ENCODE measurements at places on chromosomes 5 and 9. TPM values are rescaled to one million over a fixed set of nuclear protein-coding genes. Genes with fewer than 3 reads are reported as not detected.

DNA sequence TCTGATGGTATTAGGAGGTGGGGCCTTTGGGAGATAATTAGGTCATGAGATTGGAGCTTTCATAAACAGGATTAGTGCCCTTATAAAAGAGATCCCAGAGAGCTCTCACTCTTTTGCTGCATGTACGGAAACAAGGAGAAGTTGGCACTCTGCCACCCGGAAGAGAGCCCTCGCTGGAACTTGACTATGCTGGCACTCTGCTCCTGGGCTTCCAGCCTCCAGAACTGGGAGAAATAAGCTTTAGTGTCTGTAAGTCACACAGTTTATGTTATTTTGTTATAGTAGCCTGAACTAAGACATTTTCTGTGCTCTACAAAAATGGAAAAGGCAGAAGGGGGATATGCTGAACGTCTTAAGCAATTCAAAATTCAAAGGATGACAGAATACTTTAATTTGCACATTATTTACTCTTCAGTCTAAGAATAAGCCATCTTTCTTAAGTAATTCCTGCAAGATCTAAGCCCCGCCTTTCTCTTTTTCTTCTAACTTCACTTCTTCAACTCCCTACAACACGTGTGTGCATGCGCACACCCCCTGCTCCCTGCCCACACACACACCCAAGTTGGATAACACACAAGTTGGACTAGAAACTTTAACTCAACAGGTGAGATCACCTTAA is 17.3 kb downstream of the NFIB start:
- no peak overlapping the region for H3K27ac ChIP-seq
- peaks cover 24% of the 10 kb centered on the region for H3K36me3 ChIP-seq
- DNase-seq = no peak
- H3K4me3 ChIP-seq = no peak overlapping the region

DNA sequence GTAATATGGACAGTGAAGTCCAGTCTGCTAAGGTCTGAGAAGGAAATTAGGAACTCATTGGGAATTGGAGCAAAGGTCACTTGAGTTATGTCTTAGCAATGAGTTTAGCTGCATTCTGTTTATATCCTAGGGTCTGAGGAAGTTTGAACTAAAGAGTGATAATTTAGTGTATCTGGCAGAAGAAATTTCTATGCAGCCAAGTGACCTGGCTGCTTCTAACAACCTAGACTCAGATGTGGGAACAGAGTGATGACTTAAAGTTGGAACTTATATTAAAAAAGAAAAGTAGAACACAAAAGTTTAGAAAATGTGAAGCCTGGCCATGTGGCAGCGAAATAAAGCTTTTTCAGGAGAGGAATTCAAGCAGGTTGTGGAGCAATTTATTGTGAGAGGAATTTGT is 106.2 kb downstream of the PRDM9 start:
- H3K36me3 ChIP-seq = no peaks in the 10 kb centered on the region
- H3K27me3 ChIP-seq = no peaks in the 10 kb centered on the region
- H3K4me3 ChIP-seq = no peak overlapping the region

DNA sequence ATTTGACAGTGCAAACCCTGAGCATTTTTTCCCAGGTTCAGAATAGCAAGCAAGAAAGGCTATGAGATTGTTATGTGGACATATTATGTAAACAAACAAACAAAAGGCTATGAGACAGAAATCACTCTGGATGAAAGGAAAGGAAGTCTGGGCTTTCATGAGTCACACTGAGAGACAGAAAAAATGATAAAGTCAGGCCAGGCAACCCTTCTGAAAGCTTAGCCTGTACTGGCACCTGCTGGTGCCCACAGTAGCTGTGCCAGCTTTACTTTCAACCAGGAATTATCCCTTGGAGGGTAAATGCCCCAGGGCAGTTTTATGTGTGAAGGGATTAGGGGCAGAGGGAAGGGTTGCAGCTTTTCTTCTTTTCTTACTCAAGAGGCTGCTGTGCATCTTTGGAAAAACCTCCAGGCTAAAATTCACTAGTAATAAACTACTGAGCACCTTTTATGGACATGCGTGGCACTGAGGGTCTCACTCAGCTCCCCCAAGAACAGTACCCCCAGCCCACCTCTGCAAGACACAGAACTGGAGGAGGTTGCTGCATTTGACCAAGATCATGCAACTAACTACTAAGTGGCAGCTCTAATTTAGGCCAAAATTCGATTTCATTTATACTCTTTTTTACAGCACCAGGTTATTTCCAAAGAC is 41.7 kb downstream of the ACTL7B start:
- no peaks in the 10 kb centered on the region for H3K36me3 ChIP-seq
- H3K27ac ChIP-seq = no peak overlapping the region
- peaks cover 13% of the 10 kb centered on the region for H3K27me3 ChIP-seq
- no peaks in the 10 kb centered on the region for H3K4me1 ChIP-seq
- H3K4me3 ChIP-seq = no peak overlapping the region

GRCh38 chr5:1041225-1042143 is 32.9 kb downstream of the NKD2 start:
- H3K4me3 ChIP-seq = no peak overlapping the region
- DNase-seq = no peak
- no peak overlapping the region for H3K27ac ChIP-seq
- no peaks in the 10 kb centered on the region for H3K27me3 ChIP-seq
- no peaks in the 10 kb centered on the region for H3K4me1 ChIP-seq
- H3K36me3 ChIP-seq = no peaks in the 10 kb centered on the region

DNA sequence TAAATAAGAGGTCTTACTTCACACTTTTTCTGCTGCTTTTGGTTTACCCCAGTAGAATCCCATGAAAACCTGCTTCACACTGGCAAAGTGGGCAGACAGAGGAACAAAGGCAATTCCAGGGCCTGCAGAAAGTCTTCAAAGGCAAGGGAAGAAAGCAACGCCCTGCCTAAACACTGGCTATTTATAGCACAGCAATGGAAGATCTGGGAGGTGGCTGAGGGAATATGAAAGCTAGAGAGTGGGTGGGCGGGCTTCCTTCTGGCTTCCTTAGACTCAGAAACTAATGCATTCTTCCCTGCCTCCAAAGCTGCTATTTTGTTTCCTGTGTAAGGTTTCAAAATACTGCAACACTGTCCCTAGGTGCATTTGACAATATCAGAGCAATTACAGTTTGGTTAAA is 46.8 kb downstream of the ELAVL2 start:
- peak; percentile 37 for DNase-seq
- peaks cover 12% of the 10 kb centered on the region for H3K4me1 ChIP-seq
- H3K27me3 ChIP-seq = no peaks in the 10 kb centered on the region
- H3K27ac ChIP-seq = no peak overlapping the region

- peaks cover 16% of the 10 kb centered on the region for H3K4me1 ChIP-seq
- no peak overlapping the region for H3K4me3 ChIP-seq
- DNase-seq = no peak
- H3K27ac ChIP-seq = no peak overlapping the region
- no peaks in the 10 kb centered on the region for H3K36me3 ChIP-seq
Measured at GRCh38 chr5:82106207-82106606, 134.4 kb downstream of the ATG10 start.

- H3K36me3 ChIP-seq = no peaks in the 10 kb centered on the region
- no peaks in the 10 kb centered on the region for H3K4me1 ChIP-seq
- H3K27ac ChIP-seq = no peak overlapping the region
- DNase-seq = no peak
Measured at GRCh38 chr5:105688227-105688792, 1982.4 kb downstream of the EFNA5 start.

- no peaks in the 10 kb centered on the region for H3K36me3 ChIP-seq
- H3K4me1 ChIP-seq = no peaks in the 10 kb centered on the region
- no peak overlapping the region for H3K27ac ChIP-seq
- H3K4me3 ChIP-seq = no peak overlapping the region
- H3K27me3 ChIP-seq = no peaks in the 10 kb centered on the region
- no peak for DNase-seq
Measured at GRCh38 chr5:96885518-96886338, 9.4 kb downstream of the ERAP2 start.

- no peaks in the 10 kb centered on the region for H3K27me3 ChIP-seq
- H3K36me3 ChIP-seq = no peaks in the 10 kb centered on the region
- no peak overlapping the region for H3K4me3 ChIP-seq
- H3K27ac ChIP-seq = no peak overlapping the region
Measured at GRCh38 chr5:89844548-89844947, 565.0 kb downstream of the CETN3 start.

GRCh38 chr5:14149672-14150274 is 6.6 kb downstream of the TRIO start:
- no peak for DNase-seq
- no peak overlapping the region for H3K27ac ChIP-seq
- H3K27me3 ChIP-seq = no peaks in the 10 kb centered on the region
- 0 out of 2 replicates have a peak, but pooled peaks cover 3% of the 10 kb centered on the region for H3K4me1 ChIP-seq
- no peak overlapping the region for H3K4me3 ChIP-seq

GRCh38 chr9:17135295-17136160 is 688 bp downstream of the CNTLN start:
- peak overlapping the region; percentile 90 for H3K4me3 ChIP-seq
- H3K36me3 ChIP-seq = no peaks in the 10 kb centered on the region

The QSOX2 gene
- total RNA-seq = 43.8 TPM

The TAF9 gene
- total RNA-seq = 181 TPM

The FAM151B gene
- 9.2 TPM for total RNA-seq
